ENCODE measurements at places on chromosomes 4 and X.

DNA sequence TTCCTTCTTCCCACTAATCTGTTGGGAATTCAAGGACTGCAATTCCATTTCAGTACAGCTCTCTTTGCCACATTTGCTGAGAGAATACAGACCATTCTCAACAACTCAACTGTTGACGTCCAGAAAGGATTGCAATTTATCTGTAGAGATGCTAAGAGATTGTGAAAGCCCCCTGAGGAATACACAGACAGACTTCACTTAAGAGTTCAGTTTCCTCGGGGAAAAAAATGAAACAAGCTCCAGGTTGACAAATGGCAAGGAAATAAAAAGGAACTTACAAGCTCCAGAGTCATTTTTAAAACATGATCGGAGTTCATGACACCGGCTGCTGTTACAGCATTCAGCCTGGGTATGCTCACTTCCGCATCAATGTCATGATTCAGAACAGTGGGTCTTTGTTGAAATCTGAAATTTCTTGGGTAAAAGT is 13.8 kb downstream of the TLR10 start:
- DNase-seq: no peak

- peak; percentile 48 for DNase-seq
Measured at GRCh38 chrX:108165383-108166111, 74.0 kb downstream of the ATG4A start.

- DNase-seq: no peak
Measured at GRCh38 chr4:74669702-74670101, 124.6 kb downstream of the BTC start.

- DNase-seq: peak; percentile 79
Measured at GRCh38 chr4:82230306-82230705, 143.5 kb downstream of the HNRNPD start.

DNA sequence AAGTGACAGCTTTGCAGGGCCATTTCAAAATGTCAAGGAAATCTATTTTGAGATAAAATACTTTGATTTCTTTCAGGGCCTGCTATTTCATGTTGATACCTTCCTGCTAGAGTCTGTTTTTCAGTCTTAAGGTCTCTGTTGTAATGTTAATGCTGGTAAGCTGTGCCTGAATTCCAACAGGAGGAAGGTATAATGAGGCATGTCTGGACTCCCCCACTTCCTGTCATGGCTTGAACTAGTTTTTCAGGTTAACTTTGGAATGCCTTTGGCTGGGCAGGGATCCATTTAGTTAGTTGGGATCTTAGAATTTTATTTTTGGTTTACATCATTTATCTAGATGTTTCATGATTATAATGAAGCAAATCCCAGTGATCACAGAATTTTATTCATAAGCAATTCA is 279.0 kb downstream of the CFAP47 start:
- DNase-seq: peak; percentile 1

- no peak for DNase-seq
Measured at GRCh38 chr4:10438924-10439323, 18.3 kb downstream of the ZNF518B start.

DNA sequence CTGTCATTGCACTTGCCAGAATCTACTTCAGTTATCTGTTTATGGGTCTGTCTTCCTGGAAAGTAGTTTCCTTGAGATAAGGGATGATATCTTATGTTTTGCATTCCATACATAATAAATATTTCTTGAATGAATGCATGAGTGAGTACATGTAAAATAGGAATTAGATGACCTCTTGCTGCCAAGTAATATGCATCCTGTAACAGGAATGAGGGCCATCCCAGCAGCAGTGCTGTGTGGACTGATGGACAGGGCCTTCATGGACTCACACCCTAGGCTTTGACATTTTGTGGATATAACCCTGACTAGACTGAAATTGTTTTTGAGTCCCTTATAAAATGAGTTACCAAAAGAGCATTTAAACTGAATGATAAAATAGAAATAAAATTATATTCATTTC is 77.2 kb upstream of the NEIL3 start:
- no peak for DNase-seq

DNA sequence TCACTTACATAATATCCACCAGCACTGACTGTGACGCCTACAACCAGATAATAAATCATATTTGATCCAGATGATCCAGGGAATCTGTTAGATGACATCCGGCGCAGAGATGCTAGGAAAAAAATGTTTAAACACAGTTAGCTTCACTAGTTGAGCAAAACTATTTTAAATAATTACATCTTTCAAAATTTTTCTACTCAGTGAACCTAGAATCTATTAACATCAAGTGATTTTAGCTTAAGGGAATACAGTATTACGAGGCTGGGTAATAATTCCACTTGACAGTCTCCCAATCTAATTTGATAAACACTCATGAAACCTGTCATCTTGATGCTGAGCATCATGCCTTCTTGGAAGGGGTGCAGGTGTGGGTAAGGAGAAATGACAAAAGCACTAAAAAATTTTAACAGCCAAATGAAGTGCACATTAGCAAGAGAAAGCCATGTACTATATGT is 4.7 kb downstream of the MGARP start:
- DNase-seq: no peak

DNA sequence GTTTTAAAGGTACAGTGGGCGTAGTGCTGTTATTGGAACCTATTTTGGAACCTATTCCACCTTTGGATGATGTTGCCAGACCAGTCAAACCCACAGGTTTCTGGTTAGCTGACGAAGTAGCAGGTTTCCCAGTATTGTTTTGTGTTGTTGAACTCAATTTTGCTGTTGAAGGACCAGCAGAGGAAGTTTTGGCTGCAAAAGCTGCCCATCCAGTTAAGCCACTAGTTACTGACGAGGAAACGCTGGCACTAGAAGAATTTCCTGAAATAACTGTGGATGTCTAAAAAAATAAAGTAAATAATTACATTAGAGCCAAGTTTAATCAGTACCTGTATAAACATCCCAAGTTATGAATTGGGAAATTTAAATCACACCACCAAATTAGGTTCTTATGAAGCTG is 25.5 kb downstream of the INTS12 start:
- DNase-seq: no peak

DNA sequence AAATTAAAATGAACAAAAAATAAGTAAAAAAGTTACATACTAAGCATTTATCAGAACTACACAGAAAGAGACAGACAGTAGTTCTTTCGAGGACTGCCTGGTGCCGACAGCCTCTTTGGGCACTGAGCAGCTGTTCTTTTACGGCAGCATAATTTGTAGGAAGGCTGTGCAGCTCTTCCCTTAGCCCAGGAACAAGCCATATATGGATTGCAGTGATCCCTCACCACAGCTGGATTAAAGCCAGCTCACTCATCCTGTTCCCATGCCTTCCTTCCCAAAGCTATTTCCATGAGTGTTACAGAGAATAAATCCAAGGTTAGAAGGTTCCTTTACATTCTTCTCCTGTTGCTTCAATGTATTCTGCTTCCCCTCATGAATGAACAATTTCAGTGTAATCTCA is 71.7 kb downstream of the DDX60L start:
- DNase-seq: peak; percentile 86

- DNase-seq: no peak
Measured at GRCh38 chr4:116953947-116954346, 131.4 kb downstream of the TRAM1L1 start.

DNA sequence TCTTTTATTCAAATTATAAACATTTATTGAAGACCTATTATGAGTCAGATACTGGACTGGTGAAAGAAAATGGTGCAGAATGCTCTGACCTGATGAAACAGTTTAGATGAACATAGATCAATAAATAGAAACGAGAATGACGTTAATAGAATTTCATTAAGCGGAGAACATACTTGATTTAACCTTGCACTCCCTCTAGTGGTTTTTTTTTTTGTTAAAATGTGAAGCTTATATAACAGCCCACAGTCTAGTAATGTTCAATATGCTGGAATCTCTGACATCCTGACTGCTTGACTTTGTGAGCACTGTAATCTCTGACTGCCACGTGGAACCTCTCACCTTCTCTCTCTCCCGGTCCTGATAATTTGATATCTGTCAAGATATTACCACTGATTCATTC is 32.3 kb downstream of the HDAC8 start:
- peak; percentile 14 for DNase-seq

GRCh38 chrX:119758731-119759247 is 401 bp downstream of the SOWAHD start:
- DNase-seq: no peak

- DNase-seq: no peak
Measured at GRCh38 chrX:152451731-152451980, 541 bp upstream of the GABRA3 start.

DNA sequence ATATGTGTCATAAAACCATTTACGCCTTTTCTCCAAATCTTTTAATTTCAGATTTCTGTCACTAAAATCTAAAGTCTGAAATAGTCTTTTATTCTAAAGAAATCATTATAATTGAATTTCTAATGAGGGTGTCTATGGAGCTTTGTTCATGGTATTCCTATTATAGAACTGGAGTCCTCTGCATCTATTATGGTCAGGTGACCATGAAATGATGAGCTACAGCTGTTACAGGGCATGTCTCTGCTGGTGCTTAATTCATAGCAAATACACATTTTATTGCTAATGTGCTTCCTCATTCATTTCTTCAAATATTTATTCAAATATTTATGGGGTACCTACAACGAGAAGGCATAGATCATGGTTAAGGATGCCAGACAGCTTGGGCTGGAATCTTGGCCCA is 126.1 kb downstream of the NAA11 start:
- DNase-seq: no peak

GRCh38 chr4:242121-242848 is 63.0 kb downstream of the ZNF732 start:
- DNase-seq: peak; percentile 71

- DNase-seq: no peak
Measured at GRCh38 chr4:52876069-52876468, 14.0 kb downstream of the RASL11B start.

GRCh38 chrX:16930392-16930791 is 16.1 kb upstream of the REPS2 start:
- peak; percentile 59 for DNase-seq

- DNase-seq: no peak
Measured at GRCh38 chr4:1030031-1030430, 18.6 kb downstream of the FGFRL1 start.

DNA sequence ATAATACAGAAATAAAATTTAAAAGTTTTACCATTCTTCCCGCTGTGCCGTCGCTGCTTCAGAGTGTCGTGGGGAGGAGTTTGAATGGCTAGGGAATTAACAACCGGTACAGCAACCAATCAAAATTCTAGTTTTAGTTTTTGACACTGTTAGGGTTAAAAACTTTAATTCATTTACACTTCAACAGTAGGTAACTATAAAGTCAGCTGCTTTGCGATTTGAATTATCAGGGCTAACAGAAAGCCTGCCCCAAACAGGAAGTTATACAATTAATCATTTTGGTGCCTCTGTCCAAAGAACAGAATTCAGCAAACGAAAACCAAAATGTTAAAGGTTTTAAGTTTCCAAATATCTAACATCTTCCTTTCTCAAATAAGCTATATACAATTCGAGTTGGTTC is 2.3 kb downstream of the HNRNPD start:
- DNase-seq: peak; percentile 28

- DNase-seq: no peak
Measured at GRCh38 chr4:110064934-110065333, 133.5 kb downstream of the ELOVL6 start.

DNA sequence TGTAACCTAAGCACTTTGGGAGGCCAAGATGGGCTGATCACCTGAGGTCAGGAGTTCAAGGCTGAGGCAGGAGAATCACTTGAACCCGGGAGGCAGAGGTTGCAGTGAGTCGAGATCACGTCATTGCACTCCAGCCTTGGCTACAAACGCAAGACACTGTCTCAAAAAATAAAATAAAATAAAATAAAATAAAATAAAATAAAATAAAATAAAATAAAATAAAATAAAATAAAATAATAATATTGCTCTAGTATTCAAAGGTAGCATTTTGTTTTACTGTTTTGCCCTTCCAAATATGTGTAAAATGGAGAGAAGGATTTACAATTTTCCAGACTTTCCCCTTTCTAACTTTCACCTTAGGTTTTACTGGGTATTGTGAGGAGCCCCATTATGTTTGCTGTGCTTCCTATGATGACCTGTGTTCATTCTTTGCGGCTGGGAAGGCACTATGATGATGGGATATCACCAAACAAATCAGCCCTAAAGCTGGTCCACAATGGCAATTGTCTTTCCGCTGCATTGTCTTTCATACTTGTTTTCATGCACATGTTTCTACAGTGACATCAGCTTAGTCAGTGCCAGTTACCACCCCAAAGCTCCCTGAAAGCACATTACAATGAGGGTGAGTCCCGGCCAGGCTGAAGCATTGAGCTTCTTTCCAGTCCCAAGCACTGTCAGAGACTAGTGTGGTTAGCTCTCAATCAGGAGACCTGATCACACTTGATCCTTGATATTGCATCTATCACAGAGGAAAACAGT is 50.8 kb downstream of the DTHD1 start:
- DNase-seq: no peak

DNA sequence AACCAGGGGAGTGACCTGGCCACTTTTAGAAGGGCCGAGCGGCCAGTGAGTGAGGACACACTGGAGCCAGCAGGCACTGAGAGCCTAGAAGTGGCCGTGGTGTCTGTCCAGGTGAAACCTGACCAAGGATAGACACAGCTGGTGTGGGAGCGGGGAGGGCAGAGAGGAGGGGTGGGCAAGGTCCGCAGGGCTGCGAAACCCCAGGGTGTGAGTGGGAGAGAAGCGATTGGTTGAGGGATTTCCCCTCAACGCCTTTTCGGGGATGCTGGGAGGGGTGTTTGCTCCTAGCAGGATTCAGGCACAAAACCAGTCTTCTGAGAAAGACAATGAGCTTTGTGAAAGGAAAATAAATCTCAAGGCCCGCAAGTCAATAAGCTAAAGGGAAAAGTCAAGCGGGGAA is 33.2 kb upstream of the ARSD start:
- no peak for DNase-seq

- no peak for DNase-seq
Measured at GRCh38 chrX:149711545-149712236, at the start of gene MAGEA11. MAGEA11 (plus strand) TSS chrX:149712060; CDS start chrX:149713160, 1,100 bp downstream.

DNA sequence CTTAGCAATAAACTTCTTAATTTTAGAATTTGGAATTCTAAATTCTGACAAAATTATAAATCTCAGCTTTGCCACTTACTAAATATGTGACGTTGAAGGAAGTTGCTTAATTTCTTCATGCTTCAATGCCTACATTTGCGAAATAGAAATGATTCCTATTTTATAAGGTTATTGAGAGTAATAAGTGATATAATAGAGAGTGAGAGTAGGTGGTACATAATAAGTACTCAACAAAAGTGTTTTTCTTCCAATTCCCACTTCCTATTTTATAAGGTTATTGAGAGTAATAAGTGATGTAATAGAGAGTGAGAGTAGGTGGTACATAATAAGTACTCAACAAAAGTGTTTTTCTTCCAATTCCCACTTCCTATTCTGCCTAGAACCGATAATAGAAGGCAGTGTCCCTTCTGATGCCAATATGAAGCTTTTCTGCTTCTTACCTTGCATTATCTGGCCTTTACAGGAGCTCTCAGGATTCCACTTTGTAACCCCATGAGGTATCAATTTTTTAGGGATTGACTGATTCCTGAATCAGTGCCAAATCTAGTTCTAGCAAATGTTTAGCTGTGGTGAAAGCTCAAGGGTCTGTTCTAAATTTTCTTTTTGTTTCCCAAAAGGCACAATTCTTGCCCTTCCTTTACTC is 31.4 kb downstream of the VSIG4 start:
- DNase-seq: no peak

All from MCF 10A (cell line).